ENCODE measurements at places on chromosomes 6 and 20.
A peak's percentile ranks its signal among the peaks of the same experiment; 100 is the strongest.

DNA sequence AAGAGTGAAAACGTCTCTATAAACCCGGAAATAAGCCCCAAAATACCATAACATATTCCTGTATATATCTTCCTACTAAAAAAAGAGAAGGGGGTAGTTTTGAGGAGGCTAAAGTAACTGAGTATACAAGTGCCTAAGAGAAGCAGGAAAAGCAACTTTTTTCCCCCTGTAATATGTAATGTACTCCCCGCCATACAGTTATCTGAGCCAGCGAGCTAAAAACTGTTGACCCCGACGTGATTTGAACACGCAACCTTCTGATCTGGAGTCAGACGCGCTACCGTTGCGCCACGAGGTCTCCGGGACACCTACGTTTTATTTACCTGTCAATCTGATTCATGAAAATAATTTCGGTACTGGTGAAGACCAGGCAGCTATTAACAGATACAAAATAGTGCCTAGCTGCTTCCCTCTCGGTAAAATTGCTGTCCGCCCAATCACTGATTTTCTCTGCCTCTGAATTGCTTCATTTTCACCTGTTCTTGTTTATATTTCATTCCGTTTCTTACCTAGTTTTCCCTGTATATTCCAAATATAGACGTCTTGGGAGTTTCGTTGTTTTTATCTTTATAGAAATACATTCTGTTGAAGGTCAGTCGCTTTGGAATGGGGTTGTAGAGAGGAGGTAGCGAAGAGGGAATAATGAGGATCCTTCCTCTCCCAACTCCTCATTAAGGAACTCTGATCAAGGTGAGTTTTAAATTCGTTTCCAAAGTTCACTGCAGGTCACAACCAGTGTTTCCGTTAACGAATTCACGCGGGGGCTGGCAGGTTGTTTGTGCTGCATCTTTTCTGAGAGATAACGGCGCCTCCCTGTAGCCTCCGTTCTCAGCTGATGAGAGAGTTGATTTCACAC is 33.6 kb upstream of the BTN3A2 start:
- peak; percentile 35 for DNase-seq

GRCh38 chr20:23570178-23570760 is 2.0 kb upstream of the CST9L start:
- DNase-seq, result no peak

- DNase-seq, result no peak
These were observed 79.1 kb upstream of the ZFP64 start for GRCh38 chr20:52270696-52271095.

DNA sequence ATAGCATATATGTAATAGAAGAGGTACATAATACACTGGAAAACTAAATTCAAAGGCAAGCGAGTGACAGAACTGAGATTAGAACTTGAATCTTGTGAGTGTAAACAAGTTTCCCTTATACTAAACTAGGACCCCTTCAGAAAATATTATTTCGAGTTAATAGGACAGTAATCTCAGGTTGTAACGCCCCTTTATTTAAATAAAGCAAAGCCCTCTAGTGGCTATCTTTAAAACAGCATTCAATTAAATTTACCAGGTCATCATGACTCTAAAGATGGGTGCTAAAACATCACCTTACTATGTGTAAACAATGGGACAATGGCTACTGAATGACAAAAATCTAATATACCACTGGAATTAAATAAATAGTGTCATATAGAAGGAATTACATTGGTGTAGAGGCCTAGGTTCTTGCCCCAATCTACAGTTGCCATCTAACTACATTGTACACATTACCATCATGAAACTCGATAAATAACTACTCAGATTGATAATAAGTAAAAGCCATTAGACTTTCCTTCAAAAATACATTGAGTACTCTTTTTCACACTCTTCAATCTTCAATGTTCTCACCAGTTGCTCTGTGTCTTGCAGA is 255.4 kb upstream of the IRAK1BP1 start:
- DNase-seq, result no peak

- DNase-seq, result no peak
These were observed 851 bp upstream of the HSD17B8 start for GRCh38 chr6:33203443-33204164.

DNA sequence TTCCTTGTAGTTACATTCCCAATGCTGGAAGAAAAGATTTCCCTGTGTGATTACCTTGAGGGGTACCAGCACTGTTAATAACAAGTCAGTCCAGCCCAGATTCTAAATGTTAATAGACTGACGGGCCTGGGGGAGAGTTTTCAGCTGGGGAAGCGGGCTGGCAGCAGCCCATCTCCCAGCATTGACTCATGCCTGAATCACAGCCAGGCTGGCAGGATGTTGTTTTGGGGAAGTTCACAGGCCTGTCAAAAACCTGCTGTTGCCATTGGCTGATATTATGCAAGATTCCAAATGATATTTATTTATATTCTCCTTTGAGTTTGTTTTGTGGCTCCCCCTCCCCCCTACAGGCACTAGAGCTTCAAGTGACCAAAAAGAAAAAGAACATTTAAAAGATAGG is 213.9 kb upstream of the CNR1 start:
- DNase-seq, result no peak

DNA sequence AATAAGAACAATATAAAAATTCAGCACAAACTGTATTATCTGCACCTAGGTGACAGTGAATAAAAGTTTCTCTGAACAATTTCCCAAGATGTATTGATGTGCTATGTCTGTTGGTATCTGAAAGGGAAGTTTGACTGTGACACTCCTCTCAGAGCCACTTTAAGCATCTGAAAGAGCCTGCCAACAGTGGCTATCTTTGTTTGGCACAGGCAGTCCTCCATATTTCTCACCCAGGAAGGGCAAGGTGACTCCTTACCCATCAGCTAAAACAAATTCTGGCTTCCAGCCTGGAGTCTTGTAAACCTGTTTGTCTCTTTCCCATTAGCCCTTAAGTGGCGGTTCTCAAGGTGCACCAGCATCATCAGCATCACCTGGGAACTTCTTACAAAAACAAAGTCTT is 122.4 kb upstream of the VGLL2 start:
- DNase-seq, result no peak

GRCh38 chr20:548906-549305 is 5.3 kb upstream of the CSNK2A1 start:
- DNase-seq, result no peak

GRCh38 chr6:97077380-97077779 is 152.9 kb downstream of the KLHL32 start:
- no peak for DNase-seq

DNA sequence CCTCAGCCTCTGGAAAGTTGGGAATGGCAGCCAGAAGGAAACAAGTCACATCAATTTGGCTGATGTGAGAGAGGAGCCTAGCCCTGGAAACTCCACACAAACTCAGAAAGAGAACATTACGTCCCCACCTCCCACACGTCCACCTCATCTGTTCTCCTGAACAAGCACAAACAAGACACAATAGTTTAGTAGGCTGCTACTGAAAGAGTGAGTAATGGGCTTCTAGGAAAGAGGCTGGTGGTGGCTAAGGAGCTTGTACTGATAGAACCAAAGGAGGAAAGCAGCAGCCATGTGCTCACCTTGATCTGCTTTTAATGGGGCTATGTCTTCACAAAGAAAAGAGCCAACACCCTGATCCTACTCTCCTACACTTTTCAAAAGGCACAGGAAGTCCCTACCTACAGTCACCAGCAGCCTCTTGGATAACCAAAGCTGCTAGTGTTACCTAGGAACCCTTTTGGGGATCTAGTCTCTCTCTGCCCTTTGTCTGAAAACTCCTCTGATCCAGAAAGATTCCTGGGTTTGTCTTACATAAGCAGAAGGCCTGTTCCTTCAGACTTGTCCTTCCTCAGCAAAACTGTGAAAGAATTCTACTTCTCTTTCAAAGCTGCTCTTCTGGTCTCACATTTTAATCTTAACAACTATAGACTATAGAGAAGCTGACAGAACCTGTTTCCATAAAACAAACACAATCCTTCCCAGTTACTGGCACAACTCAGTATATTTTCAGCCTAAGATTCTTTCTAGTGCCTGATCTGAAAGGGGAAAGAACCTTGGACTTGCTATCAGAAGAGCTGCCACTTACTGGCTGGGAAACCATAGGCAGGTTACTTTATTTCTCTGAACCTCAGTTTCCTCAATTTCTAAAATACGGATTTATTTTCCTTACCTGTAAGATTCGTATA is 3.1 kb downstream of the PLAGL2 start:
- DNase-seq, result peak; percentile 41

DNA sequence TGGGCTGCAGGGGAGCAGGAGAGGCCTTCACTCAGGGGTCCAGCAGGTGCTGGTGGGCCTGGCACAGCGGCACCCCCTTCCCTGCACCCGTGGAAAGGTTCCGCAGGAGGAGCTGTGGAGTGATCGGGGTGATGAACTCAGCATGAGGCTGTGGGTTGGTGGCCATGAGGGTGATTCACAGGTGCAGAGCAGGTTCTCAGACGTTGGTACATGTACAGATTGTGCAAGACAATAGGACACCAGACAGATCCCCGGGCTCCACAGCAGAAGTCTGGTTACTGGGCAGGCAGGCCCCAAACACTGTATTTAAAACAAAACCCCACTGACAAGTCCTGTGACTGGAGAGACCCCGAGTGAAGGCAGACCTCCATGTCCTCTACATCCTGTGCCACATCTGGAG is 151.6 kb upstream of the CDH4 start:
- no peak for DNase-seq

DNA sequence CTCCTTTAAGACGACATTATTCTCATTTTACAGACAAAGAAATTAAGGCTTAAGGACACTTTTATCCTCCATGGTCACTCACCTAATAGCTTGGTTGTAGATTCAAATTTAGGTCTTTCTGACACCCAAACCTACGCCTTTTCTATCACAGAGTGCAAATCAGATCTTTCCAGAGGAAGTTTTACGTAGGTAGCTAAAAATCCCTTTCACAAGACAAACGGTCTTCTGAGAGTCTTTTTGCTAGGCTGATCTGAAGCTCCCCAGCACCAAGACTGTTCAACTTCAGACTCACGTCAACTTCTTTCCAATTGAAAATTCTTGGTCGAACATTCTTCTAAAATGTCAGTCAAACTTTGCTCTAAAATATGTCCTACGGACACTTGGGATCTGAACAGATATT is 46.5 kb downstream of the BLOC1S5 start:
- no peak for DNase-seq

DNA sequence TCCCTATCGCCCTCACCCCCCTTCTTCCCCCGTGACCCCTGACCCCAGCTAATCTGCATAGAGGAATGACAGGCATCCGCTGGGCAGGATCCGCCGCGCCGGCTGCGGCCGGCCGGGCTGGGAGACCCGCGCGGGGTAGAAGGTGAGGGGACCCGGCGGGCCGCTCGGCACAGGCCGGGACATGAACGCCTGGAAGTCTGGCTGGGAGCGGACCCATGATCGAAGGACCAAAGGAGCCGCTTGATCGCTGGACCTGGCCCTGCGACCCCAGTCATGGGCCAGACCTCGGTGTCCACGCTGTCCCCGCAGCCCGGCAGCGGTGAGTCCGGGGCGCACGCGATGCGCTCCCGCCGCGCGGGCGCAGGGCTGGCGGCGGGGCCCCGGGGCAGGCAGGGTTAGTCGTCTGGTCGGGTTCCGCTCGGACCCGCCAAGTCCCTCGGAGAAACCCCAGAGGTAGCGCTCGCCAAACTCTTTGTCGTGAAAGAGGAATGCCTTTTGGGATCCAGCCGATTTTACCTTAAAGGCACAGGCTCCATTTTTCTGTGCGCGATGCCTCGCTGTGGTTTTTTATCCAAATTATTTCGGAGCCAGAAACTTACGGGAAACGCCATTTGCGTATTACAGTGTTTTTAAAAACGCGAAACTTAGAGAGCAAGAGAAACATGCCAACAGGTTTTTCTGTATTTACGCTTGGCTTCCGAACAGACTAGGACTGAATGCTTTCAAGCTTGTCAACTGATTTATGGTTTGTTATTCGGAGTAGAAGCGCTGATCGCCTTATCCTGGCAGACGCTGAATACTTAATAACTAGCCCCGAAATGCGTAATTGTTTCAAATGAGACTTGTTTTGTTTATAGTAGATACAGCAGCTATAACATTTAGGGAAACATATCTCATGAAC is at the start of gene PHACTR2:
Gene PHACTR2, plus strand, starts transcription at position 75 of the 901 bp plus-strand sequence. Its CDS starts 199 bp downstream, at position 274.
- peak; percentile 23 for DNase-seq

- DNase-seq, result no peak
These were observed 296.8 kb upstream of the MARCKS start for GRCh38 chr6:113560376-113560775.

- no peak for DNase-seq
These were observed 93.1 kb upstream of the BCLAF1 start for GRCh38 chr6:136382676-136383252.

DNA sequence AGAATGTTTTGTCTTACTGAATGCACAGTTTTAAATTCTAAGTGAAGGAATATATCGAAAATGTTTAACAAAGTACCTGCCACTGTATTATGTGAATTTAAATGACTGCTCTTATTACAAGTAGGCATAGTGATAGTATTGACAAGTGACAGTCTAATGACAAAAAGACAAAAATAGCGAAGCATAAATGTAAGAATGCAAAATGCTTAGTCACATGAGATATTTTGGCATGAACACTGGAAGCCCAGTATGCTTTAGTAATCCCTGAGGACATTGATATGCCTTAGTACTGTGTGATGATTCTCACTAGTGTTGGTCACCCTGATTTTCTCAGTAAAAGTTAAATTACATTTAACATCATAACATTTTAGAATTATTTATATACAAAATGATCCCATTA is 153.5 kb downstream of the EYA4 start:
- DNase-seq, result no peak

- no peak for DNase-seq
These were observed 764.0 kb upstream of the CITED2 start for GRCh38 chr6:140138311-140139010.

DNA sequence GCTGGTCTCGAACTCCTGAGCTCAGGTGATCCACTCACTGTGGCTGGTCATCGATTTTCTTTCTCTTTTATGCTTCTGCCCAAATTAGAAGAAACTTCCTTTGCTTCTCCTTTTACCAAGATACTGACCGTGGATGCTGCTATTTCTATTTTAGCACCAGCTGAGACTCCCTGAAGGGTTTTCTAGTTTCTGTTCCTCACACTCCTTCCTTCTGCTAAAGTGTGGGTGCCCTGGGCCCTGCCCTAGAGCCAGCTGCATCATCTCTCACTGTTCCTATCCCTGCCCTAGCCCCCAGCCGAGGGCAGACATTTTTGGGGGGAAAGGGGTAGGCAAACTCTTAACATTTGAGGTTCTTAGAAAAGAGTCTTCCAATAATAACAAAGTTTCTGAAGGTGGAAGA is 6.3 kb downstream of the SMOC2 start:
- no peak for DNase-seq

DNA sequence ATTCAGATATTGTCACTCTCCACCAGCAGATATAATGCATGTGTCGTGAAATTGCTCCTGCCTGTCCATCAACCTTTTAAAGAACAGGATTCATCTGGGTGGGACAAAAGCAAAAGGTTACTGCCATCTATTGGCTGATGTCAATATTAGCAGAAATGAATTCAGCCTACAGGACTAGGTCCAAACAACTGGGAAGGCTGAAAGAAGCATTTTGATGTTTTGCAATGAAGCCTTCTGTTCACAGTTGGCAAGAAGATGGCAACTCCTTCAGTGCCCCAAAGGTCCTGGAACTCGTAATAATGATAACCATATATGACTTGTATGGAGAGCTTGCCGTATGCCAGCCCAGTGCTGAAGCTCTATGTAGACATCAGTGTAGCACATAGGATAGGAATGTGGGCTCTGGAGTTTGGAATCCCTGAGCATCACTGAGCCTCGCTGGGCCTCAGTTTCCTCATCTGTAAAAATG is 7.5 kb downstream of the BCAS1 start:
- DNase-seq, result no peak

GRCh38 chr6:3438190-3439167 is 18.4 kb downstream of the SLC22A23 start:
- DNase-seq, result no peak

GRCh38 chr6:148591656-148592055 is 155.2 kb upstream of the UST start:
- DNase-seq, result no peak

- no peak for DNase-seq
These were observed 192.1 kb downstream of the KCNQ5 start for GRCh38 chr6:72813807-72814596.

Data from activated CD4-positive, CD25-positive, alpha-beta regulatory T cell (primary cell).